Progenitor cell of endocrine pancreas (in vitro differentiated cells): ENCODE measurements at places on chromosomes 1 and 21. TPM values are rescaled to one million over a fixed set of nuclear protein-coding genes. Genes with fewer than 3 reads are reported as not detected.

Gene PTGER3
- total RNA-seq = 3.0 and 3.1 TPM in 2 replicates

GRCh38 chr1:1357871-1358432 is 403 bp downstream of the MXRA8 start:
- H3K36me3 ChIP-seq = no peaks in the 10 kb centered on the region
- peak overlapping the region; percentile 69 for H3K4me3 ChIP-seq
- H3K27me3 ChIP-seq = peaks cover 18% of the 10 kb centered on the region
- H3K27ac ChIP-seq = peak overlapping the region; percentile 92
- no peak for DNase-seq

- no peak overlapping the region for H3K4me3 ChIP-seq
- no peak for DNase-seq
- no peaks in the 10 kb centered on the region for H3K36me3 ChIP-seq
Observed at GRCh38 chr1:39648496-39648895, 9.1 kb upstream of the HEYL start.

Gene RGS18
- not detected in 2 replicates for total RNA-seq

DNA sequence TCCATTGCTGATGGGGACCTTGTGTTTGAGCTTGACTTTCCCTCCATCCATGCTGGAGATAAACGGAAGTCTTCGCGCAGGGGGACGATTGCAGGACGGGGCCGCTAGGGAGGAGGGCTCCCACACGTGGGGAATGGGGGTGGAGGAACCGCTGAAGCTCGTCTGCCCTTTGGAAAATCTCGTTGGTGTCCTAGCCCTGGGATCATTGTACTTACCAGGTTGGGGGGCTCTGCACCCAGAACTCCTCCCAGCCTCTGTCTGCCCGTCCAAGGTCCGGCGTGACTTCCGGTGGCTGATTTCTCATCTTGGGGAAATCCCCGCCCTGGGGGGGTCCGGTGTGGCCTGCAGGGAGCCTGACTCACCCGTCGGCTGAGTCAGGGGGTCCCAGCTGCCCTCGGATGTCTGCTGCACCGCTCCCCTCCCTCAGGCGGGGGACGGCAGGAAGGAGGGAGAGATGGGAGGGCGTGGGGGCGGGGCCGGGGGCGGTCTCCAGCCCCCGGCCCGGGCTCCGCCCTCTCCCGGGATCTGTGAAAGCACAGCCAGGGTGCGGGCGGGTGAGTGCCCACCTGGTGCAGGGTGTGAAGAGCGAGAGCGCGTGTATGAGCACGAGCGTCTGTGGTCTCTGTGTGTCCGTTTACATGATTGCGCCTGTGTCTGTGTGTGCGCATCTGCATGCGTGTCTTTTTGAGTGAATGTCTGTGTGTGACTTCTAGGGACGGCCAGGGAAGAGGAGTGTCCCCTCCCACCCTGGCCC is 35.8 kb downstream of the PIK3CD start:
- H3K27ac ChIP-seq = peak overlapping the region; percentile 16
- peaks cover 2% of the 10 kb centered on the region for H3K36me3 ChIP-seq
- H3K4me1 ChIP-seq = peaks cover 8% of the 10 kb centered on the region
- peaks cover 34% of the 10 kb centered on the region for H3K27me3 ChIP-seq

DNA sequence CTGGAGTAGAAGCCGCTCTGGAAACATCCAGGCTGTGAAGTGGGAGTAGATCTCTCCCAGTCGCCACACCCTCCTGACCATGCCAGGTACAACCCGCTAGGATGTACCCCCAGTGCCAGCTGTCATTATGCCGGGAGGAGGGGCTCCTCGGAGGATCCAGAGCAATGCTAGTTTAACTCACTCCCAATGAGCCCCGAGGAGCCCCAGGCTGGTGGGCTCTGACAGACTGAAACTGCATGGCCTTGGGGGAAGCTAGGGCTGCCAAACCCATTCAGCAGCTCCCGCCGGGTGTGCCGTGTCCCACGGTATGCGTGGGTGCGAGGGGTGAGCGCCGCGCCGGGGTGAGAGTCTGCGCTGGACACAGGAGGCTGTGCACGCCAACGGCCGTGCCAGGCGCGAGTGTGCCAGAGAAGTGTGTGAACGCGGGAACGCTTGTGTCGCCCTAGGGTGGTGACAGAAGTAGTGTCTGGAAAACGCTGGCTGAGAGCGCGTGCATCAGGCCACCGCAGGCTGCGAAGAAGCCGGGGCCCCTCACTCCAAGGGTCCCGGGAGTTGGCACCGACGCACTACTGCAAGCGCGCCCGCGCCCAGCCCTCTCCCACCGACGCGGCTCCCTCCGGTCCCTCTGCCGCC is 177.1 kb upstream of the EDN2 start:
- H3K4me1 ChIP-seq = peaks cover 2% of the 10 kb centered on the region
- H3K4me3 ChIP-seq = peak overlapping the region; percentile 77

GRCh38 chr1:15475752-15476314 is at the start of gene CELA2B:
Gene CELA2B (plus strand): TSS chr1:15476104. CDS start chr1:15476126, 22 bp downstream.
- no peak within 1 kb of the TSS for H3K4me3 ChIP-seq
- H3K27ac ChIP-seq = peak within 1 kb of the TSS; percentile 45
- no peaks in the 10 kb centered on the region for H3K27me3 ChIP-seq
- H3K36me3 ChIP-seq = no peaks in the 10 kb centered on the region

GRCh38 chr1:33121728-33122127 is 40.8 kb downstream of the AZIN2 start:
- H3K27me3 ChIP-seq = peaks cover 39% of the 10 kb centered on the region
- H3K27ac ChIP-seq = no peak overlapping the region
- no peak for DNase-seq
- H3K4me3 ChIP-seq = no peak overlapping the region
- peaks cover 2% of the 10 kb centered on the region for H3K36me3 ChIP-seq

DNA sequence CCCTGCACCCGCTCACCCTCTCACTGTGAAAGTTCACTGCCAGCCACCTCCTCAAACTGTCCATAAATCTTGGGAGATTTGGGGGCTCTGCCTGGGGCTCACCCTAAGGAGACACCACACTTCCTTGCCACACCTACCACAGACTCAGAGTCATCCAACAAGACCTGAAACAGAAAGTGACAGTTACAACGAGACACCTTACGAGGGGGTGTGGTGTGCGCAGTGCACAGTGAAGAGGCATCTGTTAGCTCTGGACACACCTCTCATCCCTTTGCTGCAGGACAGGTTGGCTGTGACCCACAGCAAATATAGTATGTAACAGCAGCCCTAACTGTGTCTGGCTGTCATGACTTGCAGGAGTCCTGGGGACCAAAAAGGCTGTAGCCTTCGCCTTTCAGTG is 190.2 kb downstream of the NR5A2 start:
- no peak for DNase-seq
- no peak overlapping the region for H3K27ac ChIP-seq
- H3K36me3 ChIP-seq = no peaks in the 10 kb centered on the region
- H3K27me3 ChIP-seq = peaks cover 6% of the 10 kb centered on the region

GRCh38 chr1:220164116-220164515 is 70.2 kb downstream of the IARS2 start:
- peaks cover 5% of the 10 kb centered on the region for H3K36me3 ChIP-seq
- no peak overlapping the region for H3K27ac ChIP-seq
- H3K4me1 ChIP-seq = no peaks in the 10 kb centered on the region
- H3K4me3 ChIP-seq = no peak overlapping the region

GRCh38 chr1:167263819-167264464 is 43.3 kb downstream of the POU2F1 start:
- H3K27ac ChIP-seq = no peak overlapping the region
- no peak overlapping the region for H3K4me3 ChIP-seq
- no peaks in the 10 kb centered on the region for H3K36me3 ChIP-seq
- no peak for DNase-seq

DNA sequence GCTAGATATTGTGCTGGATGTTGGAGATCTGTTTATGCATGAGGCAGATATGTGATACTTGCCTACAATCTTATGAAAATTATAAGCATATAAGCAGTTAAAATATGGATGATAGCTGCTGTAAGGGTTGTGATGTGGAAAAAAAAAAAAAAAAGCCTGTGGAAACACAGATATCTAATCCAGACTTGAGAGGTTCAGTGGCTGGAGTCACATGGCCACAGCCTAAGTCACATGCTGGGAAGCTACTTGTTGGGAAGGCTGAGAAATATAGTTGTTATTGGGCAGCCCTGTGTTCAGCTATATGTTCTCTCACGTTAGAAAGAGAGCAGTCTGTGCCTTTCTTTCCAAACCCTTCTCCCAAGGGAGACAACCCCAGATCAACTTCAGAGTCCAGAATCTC is 15.1 kb downstream of the RAVER2 start:
- DNase-seq = no peak
- H3K4me1 ChIP-seq = peaks cover 7% of the 10 kb centered on the region
- no peak overlapping the region for H3K4me3 ChIP-seq

GRCh38 chr1:175221557-175222175 is 29.1 kb upstream of the KIAA0040 start:
- peaks cover 5% of the 10 kb centered on the region for H3K4me1 ChIP-seq
- H3K27me3 ChIP-seq = peaks cover 8% of the 10 kb centered on the region
- no peaks in the 10 kb centered on the region for H3K36me3 ChIP-seq
- no peak overlapping the region for H3K27ac ChIP-seq

GRCh38 chr1:214551436-214552173 is at the start of gene PTPN14:
Gene PTPN14 (minus strand): TSS chr1:214551602. CDS start chr1:214464803, 86,799 bp downstream.
- DNase-seq = peak; percentile 85
- H3K27me3 ChIP-seq = no peaks in the 10 kb centered on the region
- H3K36me3 ChIP-seq = no peaks in the 10 kb centered on the region
- H3K4me1 ChIP-seq = peaks cover 35% of the 10 kb centered on the region
- H3K27ac ChIP-seq = peak within 1 kb of the TSS; percentile 100

DNA sequence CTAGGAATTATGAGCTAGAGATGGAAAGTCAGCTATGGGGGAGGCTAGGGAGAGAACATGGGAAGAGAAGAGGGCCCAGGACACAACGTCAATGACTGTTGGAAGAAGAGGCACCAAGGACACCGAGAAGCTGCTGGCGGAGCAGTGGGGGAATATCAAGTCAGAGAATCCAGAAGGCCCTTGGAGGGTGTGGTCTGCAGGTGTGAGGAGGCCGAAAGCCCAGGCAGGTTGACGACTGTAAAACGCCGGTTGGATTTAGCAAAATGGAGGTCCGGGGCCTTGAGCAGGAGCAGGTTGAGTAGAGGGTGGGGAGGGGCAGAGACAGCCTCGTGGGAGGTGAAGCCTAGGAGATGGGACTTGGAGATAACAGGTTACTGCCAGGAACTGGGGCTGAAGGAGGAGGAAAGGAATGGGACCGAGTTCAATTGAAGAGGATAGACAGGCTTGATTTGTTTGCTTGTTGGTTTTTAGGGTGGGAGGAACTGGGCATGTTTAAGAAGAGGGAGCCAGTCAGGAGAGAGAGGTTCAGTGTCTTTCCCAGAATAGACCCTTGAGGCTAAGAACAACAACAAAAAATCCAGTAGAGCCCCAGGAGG is 35.1 kb downstream of the EDN2 start:
- H3K27ac ChIP-seq = no peak overlapping the region
- no peak for DNase-seq
- no peaks in the 10 kb centered on the region for H3K4me1 ChIP-seq
- no peak overlapping the region for H3K4me3 ChIP-seq
